ENCODE measurements at places on chromosomes 6 and 20.

DNA sequence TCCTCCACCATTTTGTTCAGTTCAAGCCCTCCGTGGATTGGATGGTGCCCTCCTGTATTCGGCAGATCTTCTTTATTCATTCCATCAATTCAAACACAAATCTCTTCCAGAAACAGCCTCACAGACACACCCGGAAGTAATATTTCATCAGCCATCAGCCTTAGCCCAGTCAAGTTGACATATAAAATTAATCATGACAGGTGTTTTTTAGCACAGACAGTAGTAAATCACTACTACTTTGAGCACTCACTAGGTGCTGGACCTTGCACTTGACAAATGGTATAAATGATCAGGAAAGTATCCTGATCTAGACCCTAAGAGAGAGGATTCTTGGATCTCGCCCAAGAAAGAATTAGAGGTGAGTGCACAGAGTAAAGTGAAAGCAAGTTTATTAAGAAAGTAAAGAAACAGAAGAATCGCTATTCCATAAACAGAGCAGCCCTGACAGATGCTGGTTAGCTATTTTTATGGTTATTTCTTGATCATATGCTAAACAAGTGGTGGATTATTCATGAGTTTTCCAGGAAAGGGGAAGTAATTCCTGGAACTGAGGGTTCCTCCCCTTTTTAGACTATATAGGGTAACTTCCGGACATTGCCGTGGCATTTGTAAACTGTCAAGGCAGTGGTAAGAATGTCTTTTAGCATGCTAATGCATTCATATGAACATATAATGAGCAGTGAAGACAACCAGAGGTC lies 194.6 kb upstream of the LAMP5 start:
- no peak for DNase-seq

GRCh38 chr6:13698715-13699114 lies 12.9 kb downstream of the RANBP9 start:
- no peak for DNase-seq

- DNase-seq: no peak
Measured at GRCh38 chr6:166454692-166455515, 72.2 kb upstream of the MPC1 start.

DNA sequence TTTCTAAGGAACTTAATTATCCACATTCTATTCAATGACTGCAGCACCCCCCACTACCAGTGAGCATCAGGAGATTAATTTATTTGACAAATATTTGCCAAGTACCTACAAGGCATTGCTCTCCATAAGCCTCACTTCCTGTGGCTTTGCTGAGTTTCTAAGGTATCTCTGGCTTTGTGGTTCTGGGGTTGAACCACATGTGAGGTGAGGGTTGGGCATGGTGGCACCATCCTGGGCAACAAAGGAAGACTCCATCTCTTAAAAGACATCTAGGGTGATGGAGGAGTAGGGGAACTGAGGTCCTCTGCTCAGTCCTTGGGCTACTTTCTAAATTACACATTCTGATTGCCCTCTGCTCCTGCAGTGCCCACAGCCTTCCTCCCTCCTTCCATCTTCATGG lies 25.5 kb upstream of the WFDC2 start:
- peak; percentile 20 for DNase-seq

DNA sequence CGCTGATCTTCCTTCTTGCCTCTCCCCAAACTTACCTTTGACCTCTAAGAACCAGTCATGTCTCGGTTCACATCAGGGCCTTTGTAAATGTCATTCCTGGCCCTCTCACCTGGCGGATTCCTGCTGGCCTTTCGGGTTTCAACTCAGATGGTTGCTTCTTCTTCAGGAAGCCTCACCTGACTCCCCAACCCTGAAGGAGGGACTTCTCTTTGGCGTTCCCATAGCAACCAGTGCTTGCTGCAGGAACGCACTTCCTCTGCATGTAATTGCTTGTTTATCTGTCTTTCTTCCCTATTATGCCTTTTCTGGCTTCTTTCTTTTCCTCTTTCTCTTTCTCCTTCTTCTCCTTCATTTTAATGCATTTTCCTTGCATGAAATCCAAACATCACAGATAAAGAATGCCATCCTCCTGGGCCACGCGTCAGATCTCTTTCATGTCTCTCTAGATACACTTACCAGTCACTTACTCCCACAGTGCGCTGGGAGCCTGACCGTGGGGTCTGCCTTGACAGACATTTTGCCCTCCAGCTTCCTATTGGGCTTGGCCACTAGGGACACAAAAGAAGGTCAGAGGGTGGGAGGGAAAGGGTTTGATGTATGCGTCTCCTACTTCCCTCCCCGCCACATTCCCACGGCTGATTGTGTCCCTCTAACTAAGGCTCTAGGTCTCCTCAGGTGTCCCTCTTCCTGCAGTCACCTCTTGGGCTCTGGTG lies 295.7 kb upstream of the TSHZ2 start:
- no peak for DNase-seq

DNA sequence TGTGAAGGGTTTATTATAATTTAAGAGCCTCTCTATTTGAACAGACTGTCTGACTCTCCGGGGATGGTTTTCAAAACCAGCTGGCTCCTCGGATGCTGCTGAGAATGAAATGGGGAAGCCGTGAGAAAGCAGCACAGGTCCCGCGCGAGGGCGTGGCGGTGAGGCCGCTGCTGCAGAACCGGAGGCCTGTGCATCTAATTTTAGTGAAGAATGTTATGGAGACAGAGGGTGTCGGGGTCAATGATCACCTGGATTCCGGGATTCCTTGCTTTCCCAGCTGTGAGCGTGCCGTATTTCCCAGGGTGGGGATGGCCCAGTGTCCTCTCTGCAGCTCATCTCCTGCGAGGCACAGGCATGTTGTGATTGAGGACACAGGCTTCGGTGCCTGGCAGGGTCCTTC lies 348.0 kb downstream of the CDH4 start:
- no peak for DNase-seq

- DNase-seq: no peak
Measured at GRCh38 chr6:33641144-33641543, 20.0 kb downstream of the ITPR3 start.

DNA sequence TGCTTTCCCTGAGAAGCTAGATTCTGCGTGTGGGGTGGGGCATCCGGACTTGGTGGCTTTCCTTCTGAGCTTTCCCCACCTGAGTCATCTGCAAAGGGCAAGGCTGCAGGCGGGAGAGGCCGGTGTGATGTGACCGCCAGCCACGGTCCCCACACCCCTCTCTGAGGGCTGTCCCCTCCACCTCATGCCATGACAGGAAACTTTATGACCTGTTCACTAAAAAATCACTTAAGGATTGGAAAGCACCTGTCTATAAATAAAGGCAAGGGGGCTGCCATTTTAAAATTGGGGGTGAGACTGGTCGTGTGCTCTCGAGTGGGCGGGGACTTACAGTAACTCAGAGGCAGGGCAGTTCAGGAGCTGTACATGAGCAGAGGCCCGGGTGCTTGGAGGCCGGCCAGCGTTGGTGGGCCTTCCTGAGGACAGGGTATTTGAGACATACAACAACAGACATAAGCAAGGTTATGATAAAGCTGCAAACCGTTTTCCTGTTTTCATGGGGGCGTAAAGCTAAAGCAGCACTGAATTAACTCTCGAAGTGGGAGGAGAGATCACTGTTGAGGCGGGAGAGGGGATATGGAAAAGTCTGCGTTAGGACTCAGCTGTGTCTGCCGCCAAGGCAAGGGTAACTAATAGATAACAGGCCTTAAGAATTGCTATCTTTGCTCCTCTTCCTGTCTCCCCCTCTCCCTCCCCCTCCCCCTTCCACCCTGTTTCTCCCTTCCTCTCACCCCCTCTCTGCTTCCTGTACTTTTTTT lies 16.1 kb upstream of the SERPINB1 start:
- DNase-seq: peak; percentile 50

GRCh38 chr6:159106627-159107241 lies 61.9 kb upstream of the TAGAP start:
- DNase-seq: peak; percentile 93

DNA sequence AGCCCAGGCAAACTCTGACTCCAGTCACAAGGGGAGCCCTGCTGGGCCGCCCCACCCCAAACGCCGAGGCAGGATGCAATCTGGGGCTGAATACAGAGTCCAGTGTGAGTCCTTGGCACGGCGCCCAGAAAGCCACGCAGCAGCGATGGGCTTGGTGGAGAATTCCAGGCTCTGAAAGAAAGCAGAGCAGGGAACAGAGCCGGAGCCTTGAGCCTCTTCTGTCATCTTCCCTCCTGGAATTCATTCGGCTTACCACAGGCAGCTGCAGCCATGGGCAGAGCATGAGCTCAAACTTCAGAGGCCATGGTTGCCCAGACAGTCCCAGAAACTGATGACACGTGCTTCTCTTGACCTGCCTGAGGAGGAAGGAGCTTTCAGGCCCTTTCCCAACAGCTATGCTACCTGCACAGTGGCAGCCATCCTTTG lies 441.1 kb upstream of the JARID2 start:
- no peak for DNase-seq

DNA sequence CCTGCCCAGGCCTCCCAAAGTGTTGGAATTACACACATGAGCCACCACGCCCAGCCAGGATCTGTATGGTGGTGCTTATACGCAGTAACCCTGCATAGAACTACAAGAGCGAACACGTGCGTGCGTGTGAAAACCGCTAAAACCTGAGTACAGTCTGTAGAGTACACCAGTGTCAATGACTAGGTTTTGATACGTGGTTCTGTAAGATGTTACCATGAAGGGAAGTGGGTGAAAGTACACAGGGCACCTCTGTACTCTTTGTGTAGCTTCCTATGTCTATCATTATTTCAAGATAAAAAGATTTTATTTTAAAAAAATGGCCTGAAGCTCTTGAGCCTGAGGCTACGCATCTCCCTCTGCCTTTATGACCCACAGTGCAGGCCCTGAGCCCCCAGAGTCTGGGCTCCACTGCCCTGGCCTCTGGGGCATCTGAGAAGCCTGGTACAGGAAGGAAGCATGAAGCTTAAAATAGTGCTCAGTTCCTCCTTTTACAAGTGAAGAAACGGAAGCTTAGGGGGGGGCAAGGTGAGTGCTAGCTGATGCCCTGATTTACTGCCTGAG lies 21.6 kb downstream of the LY86 start:
- DNase-seq: peak; percentile 18

- DNase-seq: no peak
Measured at GRCh38 chr6:19837511-19838441, 606 bp downstream of the ID4 start.

GRCh38 chr6:105890521-105891244 lies 195.5 kb upstream of the PRDM1 start:
- no peak for DNase-seq

DNA sequence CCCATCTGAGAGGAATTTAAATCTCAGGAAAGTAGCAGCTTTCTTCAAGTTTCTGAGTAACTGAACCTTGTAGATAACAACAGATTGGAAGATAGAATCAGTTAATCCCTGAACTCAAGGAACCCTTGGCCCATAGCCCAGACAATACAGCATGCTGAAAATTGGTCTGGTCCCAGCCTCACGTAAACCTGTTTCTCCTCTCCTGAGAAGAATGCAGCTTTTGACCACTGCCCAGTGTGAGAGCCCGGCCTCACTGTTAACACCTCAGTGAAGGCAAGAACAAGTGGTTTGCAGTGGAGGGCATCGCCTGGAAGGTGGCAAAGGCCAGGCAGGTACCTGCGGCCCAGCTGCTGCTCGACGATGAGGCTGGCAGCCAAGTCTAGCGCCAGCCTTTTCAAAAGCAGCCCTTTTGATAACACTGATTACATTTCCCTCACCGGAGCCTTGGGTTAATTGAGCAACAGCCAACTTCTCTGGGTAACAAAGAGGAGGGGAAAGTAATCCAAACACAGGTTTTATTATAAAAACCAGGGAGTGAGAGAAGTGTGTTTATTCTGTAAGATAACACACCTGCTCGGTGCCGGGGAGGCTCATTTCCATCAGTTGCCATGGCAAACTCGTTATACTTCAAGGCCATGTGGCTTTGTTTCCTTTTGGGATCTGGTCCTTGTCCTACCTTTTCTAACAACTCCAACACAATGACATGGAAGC lies 54.0 kb downstream of the TRAF3IP2 start:
- no peak for DNase-seq

DNA sequence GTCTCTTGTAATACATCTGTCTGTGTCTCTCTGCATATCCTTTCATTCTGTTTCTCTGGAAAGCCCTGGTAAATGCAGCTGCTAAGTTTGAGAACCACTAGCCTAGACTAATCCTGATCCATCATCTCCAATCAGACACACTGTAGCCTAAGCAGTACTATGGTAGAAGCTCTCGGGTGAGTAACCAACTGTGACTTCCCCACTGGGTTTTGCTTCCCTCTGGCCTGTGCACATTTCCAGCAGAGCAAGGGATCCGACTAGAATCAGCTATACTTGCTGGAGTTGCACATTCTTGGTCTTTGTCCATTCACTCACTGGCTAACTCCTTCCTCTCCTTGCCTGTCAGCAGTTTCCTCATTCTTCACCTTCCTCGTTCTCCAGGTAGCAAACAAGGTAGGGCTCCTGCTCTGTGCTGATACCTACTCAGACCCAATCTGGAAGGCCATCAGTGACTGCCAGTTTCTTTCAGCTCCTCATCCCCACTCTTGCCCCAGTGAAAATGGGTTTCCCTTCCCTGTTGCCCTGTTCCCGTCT lies 184.2 kb downstream of the PLCB4 start:
- no peak for DNase-seq

DNA sequence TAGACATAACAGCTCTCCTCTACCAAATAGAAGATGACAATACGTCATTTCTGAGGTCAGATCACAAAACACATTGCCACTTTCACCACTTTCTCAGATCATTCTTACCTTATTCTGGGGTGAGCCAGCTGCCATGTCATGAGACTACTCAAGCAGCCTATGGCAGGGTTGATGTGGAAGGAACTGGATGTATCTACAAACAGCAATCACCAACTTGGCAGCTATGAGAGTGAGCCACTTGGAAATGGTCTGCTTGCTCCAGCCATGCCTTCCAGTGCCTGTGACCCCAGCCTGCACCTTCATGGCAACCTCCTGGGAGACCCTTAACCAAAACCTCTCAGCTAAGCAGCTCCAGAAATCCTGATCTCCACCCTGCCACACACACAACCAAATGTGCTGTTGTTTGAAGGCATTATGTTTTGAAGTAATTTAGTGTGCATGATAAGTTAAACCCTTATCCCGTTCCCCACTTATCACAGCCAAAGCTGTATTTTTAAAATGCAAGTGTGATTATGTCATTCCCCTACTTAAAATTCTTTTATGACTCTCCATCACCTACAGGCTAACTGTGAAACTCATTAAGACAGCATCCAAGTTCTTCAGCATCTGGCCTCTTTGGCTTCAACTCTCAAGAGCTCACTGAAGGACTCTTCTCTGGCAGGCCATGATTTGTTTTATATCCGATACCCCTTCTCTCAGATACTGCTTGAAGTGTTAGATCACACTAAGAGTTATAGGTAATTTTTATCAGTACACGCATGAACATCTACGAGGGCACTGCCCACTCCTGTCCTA lies 150.6 kb downstream of the LY86 start:
- DNase-seq: no peak
